ENCODE measurements at places on chromosomes 5 and 9. TPM values are rescaled to one million over a fixed set of nuclear protein-coding genes. Genes with fewer than 3 reads are reported as not detected.

GRCh38 chr5:139108063-139108824 lies 89.9 kb downstream of the SIL1 start:
- DNase-seq, result no peak

DNA sequence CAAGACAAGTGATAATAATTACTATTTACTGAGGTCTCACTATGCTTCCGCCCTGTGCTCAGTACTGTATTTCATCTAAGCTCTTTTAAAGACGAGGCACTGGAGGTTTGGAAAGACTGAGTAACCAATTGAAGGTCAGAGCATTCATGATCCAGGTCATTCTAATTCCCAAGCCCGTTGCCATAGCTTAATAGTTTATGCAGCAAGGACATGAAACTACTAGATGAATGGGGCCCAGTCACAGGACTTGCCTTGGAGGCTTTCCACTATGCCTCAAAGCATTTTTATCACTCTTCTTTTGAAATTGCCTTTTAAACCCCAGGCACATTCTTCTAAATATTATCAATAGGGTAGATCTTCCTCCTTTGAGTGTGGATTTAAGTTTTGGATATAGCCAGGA lies 17.2 kb upstream of the NFIB start:
- DNase-seq, result peak; percentile 59

- no peak for DNase-seq
Observed at GRCh38 chr5:87139795-87140194, 127.9 kb upstream of the RASA1 start.

DNA sequence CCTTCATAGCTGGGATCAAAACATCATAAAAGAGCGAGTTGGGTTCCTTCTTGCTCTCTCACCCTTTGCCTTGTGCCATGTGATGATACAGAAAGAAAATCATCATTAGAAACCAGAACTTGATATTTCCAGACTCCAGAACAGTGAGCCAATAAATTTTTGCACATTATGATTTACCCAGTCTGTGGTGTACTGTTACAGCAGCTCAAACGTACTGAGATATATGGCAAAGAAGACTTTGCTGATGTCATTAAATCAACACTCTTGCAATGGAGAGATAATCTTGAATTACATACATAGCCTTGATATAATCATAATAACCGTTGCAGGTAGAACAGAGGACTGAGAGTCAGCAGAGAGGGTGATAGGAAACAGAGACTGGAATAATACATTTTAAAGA lies 1271.6 kb downstream of the CDH12 start:
- DNase-seq, result no peak

GRCh38 chr5:43422143-43422542 lies 10.0 kb upstream of the CCL28 start:
- DNase-seq, result peak; percentile 95

GRCh38 chr5:59178071-59178470 lies 595.2 kb downstream of the RAB3C start:
- DNase-seq, result no peak

- no peak for DNase-seq
Observed at GRCh38 chr5:177610131-177610769, 10.3 kb downstream of the B4GALT7 start.

- DNase-seq, result peak; percentile 13
Observed at GRCh38 chr9:86181379-86182315, 77.8 kb downstream of the C9orf153 start.

DNA sequence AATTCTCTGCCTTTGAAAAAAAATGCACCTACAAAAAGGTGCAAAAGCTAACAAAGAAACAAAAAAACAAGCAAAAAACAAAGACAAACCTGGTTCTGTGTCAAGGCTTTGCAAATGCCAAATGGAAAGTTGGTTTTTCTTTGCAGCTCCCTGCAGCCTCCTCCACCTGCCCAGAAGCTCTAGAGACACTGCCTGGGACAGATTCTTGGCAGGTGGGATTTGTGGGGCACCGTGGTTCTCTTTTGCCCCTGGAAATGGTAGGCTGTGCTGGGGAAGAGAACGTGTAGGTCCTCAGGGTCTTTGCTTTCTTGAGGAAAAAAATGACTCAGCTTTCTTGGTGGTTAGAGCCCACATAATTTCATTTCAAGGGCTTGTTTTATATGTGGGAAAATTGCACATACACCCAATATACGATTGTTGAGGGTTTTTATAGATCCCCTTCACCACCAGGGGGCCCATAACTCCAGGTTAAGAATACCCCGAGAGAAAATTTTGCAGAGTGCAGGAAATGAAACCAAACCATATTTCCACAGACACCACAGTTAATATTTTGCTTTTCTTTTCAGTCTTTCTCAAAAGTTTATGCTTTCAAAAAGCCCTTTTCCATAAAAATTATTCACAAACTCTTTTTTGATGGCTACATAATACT lies 58.7 kb downstream of the NXNL2 start:
- peak; percentile 52 for DNase-seq

DNA sequence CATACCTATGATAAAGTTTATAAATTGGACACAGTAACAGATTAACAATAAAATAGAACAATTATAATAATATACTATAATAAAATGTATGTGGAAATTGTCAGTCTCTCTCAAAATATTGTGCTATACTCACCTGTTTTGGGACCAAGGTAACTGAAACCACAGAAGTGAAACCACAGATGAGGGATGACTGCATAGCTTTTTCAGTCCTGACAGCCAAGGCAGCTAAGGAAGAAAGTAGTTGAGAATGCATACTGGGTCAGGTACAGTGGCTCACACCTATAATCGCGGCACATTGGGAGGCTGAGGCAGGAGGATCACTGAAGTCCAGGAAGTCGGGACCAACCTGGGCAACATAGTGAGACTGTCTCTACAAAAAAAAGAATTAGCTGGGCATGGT lies 8.9 kb downstream of the SRP19 start:
- no peak for DNase-seq

DNA sequence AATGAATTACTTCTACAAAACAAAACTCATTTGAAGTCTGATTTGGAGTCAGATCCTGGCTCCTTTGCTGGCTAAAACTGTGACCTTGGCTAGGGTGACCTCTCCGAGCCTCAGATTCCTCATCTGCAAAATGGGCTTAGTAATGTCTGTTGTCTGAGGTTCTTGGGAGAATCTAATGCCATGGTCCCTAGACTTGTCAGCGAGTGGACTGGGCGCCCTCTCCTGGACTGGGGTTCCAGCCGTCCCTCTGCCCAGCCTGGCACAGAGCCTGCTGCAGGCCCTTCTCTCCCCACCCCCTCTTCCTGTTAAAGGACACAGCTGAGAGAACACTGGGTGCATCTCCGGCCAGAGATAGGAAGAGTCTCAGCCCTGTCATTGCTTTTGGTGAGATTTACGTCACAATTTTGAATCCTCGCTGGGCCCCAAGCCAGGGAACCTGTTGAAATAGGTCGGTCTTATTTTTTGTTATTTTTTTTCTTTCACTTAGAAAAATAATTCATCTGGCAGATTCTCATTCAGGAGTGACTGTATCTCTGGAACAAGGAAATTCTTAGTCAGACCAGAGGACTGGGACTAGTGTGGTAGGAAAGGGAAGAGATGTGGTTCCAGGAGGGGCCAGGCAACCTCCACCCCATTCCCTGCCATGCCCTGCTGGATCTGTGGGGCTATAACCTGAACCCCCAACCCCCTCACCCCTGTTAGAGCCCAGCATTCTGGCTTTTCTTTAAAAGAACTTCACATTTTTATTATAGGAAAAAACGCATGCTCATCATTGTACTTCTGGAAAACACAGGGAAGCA lies 48.2 kb upstream of the RPL26L1 start:
- DNase-seq, result peak; percentile 37

DNA sequence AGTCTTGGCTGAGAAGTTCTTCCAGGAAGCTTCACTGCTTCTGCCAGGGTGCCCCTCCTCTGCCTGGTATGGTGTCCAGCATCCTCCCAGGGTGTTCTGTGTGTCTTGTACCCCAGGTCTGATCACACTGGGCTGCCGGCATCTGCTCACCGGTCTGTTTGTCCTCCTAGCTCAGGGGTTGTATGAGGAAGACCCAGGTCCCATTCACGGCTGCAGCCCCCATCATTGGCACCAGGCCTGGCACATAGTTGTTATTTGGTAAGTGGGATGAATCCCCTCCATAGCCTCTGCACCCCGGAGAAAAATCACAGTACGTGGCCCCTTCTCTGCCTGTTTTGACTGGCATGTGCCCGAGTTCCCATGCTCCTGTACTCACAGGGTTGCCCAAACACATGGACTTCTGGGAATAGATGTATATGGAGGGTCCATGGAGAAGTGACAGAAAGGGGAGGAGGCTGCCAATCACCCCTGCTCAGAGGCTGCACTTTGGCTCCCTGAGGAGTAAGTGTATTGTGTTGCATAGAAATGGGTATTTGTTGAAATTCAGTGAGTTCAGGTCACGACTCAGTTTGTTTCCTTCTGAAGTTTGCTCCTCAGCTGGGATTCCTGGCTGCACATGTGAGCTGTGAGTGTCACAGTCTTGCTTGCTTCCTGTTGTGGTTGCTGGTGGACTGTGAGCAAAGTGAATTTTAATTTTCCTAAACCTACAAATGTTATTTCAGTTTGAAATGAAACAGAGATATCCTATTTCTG lies 96.2 kb downstream of the HSPA4 start:
- DNase-seq, result no peak

DNA sequence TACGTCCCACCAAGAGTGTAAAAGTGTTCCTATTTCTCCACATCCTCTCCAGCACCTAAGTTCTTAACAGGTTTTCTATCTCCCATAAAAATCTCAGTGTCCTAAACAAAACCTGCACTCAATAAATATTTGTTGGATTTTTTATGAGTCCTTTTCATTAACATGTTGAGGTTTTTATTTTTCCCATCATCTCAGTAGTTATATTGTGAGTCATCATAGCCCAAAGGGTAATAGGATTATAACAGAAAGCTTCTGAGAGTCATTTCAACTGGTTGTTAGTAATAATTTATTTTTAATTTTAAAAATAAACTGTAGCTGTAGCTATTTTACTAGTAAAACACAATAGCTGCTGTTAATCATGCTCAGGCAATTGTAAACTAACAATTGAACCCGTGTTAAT lies 331.6 kb upstream of the SLC30A5 start:
- DNase-seq, result no peak

GRCh38 chr9:92463984-92464383 lies 18.3 kb downstream of the ASPN start:
- no peak for DNase-seq

GRCh38 chr5:65861830-65862241 lies 64.5 kb upstream of the ERBIN start:
- DNase-seq, result peak; percentile 85

The QRFP gene
- total RNA-seq, result not detected

The CER1 gene
- not detected for total RNA-seq

The PKD2L2 gene
- total RNA-seq, result 0.50 TPM

The ARID3C gene
- total RNA-seq, result not detected

The GNA14 gene
- 1.1 TPM for total RNA-seq

All from PC-9 (cell line).